ENCODE measurements at places on chromosomes 13 and 19.

DNA sequence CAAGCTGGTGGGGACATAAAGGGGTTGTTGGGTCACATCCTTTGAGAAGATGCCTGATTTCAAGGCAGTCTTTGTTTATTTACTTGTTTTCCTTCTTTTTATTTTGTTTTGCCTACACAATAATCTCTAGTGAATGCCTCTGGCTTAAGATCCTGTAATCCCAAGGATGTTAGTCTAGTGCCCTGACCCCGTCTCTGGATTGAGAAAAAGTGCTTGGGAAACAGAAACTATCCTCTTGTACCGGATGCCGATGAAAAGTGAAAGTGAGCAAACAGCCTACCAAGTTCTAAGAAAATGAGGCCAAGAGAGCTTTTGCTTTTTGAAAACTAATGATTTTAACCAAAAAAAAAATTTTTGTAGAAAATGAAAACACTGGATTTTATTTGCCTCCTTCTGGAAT lies 42.1 kb upstream of the C1QTNF9 start:
- no peak for DNase-seq

DNA sequence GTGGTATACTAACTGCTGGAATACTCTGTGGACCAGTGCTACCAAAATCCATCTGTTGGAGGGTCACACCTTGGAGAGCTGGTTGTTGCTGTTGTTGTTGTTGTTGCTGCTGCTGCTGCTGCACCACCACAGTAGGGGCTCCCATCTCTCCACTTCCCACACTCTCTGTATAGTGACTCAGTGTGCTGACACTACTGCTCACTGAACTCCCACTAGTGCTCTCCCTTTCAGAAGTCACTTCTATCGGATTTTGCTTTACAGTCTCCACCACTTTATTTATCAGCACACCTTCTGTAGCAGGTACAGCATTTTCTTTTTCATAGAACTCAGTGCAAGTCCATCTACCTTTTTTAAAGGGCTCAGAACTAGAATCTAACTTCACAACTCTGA lies 1.7 kb downstream of the TSC22D1 start:
- DNase-seq, result no peak

DNA sequence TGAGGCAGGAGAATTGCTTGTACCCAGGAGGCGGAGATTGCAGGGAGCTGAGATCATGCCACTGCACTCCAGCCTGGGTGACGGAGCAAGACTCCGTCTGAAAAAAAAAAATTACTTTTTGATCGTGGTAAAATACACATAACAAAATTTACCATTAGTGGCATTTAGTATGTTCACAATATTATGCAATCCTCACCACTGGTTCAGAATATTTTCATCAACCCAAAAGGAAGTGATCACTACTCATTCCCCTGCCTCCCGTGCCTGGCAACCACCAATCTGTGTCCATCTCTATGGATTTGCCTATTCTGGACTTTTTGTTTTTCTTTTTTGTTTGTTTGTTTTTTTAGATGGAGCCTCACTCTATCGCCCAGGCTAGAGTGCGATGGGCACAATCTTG lies 1.2 kb upstream of the PALM3 start:
- no peak for DNase-seq

GRCh38 chr19:44642377-44642776 lies 1.3 kb upstream of the PVR start:
- DNase-seq, result no peak

DNA sequence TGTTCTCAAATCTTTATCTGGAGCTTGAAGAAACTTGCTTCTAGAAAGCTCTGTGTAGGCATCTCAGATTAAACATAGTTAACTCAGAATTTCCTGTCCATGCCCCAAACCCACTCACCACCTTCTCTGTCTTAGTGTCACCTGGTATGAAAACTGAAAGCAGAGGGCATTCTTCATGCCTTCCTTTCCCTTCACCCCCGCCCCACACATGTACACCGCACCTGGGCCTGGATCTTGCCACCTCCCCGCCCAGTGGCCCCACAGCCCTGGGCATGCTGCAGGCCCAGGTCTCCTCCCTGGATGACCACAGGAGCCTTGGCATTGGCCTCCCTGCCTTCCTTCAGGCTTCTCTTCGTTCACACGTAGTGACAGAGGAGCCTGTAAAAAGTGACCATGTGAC lies 15.8 kb downstream of the CFAP97D2 start:
- DNase-seq, result no peak

DNA sequence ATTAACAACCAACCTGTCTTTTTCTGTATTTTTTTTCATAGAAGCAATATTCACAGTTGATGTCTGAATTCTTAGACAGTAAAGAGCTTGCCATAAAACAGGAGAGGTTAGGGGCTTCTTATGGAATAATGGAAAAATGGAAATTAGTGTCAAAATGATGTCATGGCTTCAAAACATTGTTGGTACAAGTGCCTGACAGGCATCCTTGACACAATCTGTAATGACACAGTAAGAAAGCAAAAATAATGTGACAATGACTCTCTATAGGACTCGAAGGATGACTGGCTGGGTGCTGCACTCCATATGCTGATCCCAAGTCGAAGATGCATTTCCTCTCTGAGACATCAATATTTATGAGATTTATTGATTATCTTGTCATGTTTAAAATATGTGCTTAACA lies 205.3 kb upstream of the DACH1 start:
- DNase-seq, result no peak

- no peak for DNase-seq
These were observed 6.4 kb upstream of the RASL11A start for GRCh38 chr13:27264181-27264580.

GRCh38 chr13:37288057-37288720 lies 182.7 kb upstream of the CSNK1A1L start:
- no peak for DNase-seq

- no peak for DNase-seq
These were observed 52.8 kb downstream of the SLC6A16 start for GRCh38 chr19:49272204-49272603.

DNA sequence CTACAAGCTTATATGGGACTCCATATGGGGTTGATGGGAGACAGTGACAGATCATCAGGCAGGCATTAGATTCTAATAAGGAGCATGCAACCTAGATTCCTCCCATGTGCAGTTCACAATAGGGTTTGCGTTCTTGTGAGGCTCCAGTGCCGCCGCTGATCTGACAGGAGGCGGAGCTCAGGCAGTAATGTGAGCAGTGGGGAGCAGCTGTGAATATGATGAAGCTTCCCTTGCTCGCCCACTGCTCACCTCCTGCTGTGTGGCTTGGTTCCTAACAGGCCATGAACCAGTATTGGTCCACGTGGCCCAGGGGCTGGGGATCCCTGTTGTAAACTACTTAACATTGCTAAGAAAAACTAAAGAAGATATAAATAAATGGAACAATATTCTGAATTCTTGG lies 378.4 kb downstream of the KCNRG start:
- DNase-seq, result no peak

- no peak for DNase-seq
These were observed 2.4 kb downstream of the PAK4 start for GRCh38 chr19:39127812-39128515.

DNA sequence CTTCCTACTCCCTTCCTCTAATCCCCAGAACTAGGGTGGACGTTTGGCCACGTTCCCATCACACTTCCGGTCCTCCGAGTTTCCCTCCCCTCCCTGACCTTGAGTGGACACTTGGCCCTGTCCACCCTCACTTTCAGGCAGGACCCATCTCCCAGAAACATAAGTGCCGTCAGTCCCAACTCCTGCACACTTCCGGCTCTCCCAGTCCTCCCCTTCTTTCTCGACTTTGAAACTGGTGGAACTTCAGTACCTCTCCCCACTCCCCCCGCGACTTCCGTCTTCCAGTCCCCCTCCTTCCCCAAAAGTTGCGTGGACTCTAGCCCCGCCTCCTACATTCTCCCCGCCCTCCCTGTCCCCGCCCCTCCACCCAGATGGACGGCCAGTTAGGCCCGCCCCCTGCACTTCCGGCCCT lies 278 bp upstream of the ZNF274 start:
- no peak for DNase-seq

DNA sequence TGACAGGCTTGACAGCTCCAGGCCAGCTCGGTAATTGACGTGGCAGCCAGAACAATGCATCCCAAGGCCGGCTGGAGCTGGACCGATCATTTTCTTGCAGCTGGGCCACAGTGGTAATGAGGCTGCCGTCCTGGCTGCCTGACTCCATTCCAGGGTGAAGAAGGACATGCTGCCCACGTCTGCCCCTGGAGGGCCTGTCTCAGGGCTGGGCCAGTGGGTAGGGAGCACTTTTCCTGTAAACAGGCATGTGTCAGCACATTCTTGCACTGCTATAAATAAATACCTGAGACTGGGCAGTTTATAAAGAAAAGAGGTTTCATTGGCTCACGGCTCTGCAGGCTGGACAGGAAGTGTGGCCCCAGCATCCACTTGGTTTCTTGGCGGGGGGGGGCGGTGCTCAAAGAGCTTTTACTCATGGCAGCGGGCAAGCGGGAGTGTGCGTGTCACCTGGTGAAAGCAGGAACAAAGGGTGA lies 38.1 kb upstream of the KCTD15 start:
- no peak for DNase-seq

GRCh38 chr19:38727868-38728660 lies 16.2 kb downstream of the CAPN12 start:
- DNase-seq, result no peak

- DNase-seq, result no peak
These were observed 96.4 kb downstream of the MBNL2 start for GRCh38 chr13:97318532-97318931.

GRCh38 chr13:33279414-33280278 lies 5.9 kb downstream of the STARD13 start:
- DNase-seq, result no peak

DNA sequence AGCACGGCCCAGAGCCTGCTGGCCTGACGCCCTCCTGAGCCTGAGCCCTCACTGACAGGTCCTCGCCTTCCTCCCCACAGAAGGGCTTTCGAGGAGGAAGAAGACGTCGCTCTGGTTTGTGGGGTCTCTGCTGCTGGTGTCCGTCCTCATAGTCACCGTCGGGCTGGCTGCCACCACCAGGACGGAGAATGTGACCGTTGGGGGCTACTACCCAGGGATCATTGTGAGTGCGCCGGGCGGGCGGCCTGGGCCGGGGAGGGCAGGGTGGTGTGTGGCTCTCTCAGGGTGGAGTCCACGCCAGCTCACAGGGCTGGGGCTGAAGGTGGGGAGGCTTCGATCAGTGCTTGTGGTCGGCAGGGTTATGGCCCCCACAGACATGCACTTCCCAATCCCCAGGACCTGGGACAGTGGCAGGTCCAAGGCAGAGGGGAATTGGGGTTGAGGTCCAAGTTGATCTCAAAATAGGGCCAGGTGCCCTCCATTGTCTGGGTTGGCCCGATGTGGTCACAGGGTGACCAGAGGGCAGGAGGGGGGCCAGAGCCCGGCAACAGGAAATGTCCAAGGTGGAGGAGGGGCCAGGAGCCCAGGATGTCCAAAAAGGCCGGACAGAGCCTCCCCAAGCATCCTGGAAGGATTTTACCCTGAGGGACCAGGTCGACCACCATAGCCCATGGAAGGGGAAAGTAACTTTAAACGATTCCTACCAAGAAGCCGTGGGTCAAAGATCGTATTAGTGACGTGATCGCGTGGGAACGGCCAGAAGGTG lies 7.2 kb downstream of the TMEM255B start:
- no peak for DNase-seq

GRCh38 chr13:112837371-112838037 lies 131.5 kb upstream of the MCF2L start:
- no peak for DNase-seq

DNA sequence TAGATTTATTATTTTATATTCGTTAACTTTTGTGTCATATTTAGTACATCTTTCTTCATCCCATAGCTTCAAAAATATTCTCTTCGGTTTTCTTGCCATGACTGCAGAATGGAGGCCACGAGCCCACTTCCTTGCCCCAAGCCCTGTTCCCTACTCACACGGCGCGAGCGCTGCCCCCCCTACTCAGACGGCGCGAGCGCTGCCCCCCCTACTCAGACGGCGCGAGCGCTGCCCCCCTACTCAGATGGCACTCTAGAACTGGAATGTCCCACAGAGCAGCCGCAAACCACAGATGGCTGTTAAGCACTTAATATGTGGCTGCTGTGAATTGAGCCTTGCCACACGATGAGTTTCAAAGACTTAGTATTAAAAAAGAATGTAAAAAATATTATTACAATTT lies 102.2 kb upstream of the PEG3 start:
- no peak for DNase-seq

DNA sequence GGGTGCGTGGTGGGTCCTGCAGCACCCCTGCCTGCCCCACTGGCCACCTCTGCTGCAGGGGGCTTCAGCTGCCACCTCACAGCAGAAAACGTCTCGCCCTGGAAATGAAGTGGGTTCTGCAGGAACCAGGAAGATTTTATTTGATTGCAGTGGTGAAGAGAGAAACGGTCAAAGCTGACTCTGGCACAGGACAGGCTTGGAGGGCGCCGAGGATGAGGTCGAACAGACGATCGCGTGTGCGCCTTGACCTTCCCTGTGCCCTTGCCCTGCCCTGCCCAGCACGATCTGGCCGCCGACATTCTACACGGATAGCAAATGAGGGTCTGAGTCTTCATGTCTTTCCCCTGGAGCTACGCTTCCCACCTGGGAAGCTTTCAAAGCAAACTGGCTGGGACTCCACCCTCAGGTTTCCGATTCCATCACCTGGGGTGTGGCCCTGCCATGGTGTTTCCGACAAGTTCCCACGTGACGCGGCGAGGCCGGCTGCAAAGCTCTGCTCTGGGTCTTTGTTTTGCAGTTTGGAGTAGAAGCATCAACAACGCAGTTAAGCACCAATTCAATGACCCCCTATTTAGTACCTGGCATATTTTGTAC lies 50.3 kb upstream of the TUBGCP3 start:
- no peak for DNase-seq

DNA sequence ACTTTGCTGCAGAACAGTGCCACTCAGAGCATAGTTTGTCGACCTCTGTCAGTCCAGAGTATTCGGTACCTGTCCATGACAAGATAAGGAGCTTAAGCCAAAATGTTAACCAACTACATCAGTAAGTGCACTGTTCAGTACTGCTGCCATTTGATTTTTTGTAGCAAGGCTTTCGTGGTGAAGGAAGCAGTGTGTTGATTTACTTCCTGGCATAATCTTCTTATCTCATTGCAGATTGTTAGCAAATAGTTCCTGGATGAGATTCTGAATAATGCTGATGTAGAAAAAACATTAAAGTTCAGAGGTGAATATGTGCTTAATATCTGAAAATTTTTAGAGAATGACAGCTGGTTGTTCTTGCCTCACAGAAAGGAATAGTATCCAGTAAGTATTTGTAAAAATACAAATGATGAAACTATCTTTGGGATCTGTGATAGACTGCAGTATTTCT lies 85.7 kb downstream of the LRRC63 start:
- no peak for DNase-seq

DNA sequence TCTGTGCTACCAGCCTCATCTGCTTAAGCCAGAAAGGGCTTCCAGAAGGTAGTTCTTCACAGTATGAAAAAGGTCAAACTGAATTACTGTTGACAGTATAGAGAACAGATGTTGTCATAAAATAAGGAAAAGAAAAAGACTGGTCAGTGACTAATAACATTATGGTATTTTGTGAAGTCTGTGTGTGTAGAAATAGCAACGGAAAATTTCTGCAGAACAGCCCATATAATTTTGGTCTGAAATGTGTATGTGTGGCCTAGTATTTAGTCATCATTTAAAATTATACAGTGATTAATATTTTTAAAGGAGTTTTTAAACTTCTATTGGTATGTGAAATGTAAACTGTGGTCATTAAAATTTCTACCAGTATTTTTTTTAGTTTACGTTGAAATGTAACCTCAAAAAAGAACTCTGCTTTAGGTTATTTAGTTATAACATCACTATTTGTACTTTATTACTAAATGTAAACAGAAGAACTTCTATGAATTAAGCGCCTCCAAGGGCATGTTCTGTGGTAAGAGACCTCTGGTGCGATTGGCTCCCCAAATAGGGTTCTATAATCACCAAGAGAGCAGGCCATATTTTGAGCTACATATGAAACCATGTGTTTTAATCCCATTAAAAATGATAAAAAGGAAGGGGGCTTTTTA lies 3.3 kb upstream of the GPR183 start:
- DNase-seq, result no peak
